ENCODE measurements at places on chromosomes 1 and 21.

GRCh38 chr1:36654586-36654985 lies 171.9 kb upstream of the CSF3R start:
- no peak for DNase-seq

DNA sequence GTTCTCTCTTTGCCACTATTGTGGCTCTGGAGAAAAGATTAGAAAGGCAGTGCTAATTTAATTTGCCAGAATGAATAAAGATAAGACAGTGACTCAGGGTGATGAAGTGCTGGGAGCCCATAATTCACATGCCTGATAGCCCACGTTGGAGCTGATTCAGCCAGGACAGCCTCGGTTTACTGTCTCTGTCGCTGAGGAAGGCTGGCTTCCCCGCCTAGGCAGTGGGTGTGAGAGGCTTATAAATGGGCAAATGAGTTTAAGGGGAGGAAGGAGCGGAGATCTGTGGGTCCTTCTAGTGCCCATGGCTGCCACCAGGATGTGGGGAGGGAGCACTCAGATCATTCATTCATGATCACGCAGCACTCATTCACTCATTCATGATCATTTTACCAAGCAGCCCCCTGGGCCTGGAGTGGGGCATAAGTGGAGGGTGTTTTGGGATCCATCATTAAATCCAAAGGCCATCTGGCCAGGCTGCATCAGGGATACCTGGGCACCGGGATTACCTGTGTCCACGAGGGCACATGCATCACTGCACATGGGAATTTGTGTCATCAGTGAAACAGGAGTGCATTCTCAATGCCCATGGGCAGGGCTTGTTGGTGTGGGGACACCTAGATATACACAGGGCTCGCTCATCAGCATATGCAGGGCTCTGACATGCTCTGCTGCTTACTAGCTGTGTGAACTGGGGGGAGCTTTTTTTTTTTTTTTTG lies 315.4 kb downstream of the MATN1 start:
- no peak for DNase-seq

DNA sequence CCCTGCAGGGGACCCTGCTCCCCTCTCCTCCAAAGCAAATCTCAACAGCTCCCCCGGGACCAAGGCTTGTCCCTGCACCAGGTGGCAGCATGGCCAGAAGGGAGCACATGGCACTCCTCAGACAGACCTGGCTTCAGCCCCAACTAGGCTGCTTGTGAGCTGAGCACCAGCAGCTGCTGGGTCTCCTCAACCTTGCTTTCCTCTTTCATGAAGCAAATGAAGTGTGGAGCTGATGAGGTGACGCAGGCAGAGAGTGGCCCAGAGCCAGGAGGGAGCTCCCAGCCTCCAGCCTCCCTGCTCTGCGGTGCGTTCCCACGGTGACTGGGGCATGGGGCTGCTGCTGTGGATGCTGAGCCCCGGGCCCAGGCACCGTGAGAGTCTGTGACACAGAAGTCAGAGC lies 34.0 kb downstream of the MEGF6 start:
- DNase-seq, result no peak

GRCh38 chr1:21331752-21332478 lies 41.7 kb upstream of the ECE1 start:
- no peak for DNase-seq

- no peak for DNase-seq
Measured at GRCh38 chr1:23168079-23168444, 594 bp downstream of the LUZP1 start.

All from Caco-2 (cell line).